ENCODE measurements at places on chromosomes 2 and 18.

GRCh38 chr2:11073251-11073650, 82.0 kb upstream of the SLC66A3 start:
- DNase-seq: no peak

DNA sequence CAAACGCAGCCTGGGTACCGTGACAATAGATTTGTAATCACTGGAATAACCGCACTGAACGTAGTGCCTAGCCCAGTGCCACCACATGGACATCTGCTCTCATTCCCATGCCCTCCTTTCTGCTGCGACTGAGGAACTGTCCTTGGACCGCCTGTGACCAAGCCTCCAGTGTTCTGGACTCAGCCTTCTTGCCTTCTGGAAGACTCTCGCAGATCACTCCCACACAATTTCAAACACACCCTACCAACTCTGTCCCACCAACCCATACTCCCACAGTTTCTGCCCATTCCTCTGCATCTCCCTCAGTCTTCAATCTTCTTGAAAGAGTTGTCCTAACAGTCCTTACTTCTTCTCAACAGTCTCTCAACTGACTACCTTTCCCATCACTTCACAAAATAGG, 2.1 kb downstream of the RNF149 start:
- no peak for DNase-seq

- DNase-seq: no peak
Measured at GRCh38 chr2:158022888-158023287, 78.8 kb upstream of the UPP2 start.

GRCh38 chr2:187505065-187505672, 49.1 kb downstream of the TFPI start:
- no peak for DNase-seq

DNA sequence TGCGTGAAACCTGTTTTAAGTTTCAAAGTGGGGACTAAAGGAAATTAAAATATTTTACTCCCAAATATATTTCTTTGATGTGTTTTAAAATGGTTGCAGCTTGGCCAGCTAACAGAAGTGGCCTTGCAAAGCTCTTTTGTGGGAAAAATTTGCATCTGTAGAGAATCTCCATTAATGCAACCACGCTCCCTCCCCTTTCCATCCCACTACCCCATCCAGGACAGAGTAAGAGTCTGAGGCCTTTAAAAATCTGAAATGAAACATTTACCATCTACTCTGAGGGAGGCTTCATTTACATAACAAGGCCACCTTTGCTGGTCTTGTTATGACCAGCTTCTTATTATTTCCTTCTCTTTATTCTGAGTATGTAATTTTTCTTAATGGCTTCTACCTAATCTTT, 63.5 kb downstream of the STAT4 start:
- DNase-seq: no peak

DNA sequence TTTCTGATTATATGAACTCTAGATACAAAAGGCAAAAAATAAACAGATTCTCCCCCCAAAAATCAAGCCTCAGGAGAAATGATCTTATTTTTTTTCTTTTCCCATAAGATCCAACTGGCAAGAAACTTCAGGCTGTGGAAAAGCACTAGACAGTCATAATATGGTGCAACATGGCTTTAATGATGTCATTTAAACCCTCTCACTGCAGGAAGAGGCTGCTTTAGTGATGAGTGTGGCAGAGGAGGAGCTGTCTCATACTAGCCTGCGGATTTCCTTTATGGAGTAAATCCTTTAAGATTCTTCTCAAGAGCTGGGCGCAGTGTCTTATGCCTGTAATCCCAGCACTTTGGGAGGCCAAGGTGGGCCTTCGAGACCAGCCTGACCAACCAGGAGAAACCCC, 83.3 kb upstream of the CD28 start:
- no peak for DNase-seq

- DNase-seq: no peak
Measured at GRCh38 chr2:115070002-115070401, 627.6 kb downstream of the DPP10 start.

GRCh38 chr2:17226941-17227490, 291.2 kb downstream of the RAD51AP2 start:
- DNase-seq: no peak

DNA sequence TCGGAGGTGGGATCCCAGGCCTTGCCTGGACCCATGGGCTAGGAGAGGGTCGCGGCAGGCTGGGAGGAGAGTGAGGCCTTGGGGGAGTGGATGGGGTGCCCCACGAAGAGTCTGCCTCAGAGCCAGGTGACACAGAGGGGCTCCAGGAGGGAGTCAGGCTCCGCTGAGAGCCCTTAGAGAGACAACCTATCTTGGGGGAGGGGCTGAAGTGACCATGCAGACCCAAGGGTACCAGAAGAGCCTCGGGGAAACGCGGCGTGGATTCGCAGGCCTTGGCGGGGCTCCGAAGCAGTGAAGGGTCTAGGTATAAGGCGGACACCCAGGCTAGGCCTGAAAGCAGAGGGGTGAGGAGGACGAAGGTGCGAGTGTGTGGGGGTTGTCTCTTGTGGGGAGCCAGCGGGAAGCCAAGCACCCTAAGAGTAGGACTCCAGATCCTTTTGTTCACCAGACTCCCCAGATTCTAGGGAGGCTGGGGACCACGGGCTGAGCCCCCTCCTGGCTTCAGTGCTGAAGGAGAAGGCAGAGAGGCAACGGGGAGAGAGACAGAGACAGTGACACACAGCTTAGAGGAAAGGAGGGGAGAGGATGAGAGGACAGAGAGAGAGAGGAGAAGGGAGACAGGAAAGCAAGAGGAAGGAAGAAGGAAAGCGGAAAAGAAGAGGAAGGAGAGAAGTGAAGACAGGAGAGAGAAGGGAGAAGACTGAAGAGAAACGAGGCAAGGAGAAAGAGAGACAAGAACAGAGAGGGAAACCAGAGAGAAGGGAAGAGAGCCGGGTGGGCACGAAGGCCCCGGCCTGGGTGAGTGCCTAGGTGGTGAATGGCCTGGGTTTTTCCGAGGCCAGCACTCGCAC, 1.1 kb upstream of the HOXD11 start:
- DNase-seq: no peak

DNA sequence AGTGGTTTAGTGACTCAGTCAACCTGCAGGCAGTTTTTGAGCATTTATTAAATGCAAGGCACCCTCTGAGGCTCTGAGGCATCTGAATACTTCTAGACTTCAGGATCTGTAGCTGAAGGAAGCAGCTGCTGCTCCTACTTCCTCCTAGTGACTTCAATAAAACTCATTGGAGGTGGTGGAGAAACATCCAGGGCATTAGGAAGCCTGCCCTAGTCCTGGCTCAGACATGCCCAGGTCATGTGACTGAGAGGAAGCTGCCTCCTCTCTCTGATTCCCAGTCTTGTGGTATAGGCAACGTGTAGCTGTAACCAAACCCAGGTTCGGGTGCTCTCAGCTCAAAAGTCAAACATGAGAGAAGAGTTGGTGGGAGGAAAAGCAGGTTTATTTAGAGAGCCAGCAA, 287.2 kb upstream of the GYPC start:
- no peak for DNase-seq

DNA sequence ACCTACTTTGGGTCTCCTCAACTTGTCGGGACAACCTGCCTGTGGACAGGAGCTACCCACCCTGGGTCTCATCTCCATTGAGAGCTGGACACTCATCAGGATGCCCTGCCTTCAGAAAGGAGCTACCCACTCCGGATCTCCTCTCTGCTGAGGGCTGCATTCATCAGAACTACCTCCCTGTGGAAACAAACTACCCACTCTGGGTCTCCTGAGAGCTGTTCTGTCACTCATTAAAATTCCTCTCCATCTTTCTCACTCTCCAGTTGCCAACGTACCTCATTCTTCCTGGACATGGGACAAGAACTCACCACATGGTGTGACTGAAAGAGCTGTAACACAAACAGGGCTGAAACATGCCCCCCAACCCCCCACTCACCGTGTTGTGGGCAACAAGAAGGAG, 22.5 kb upstream of the UBE2F start:
- DNase-seq: no peak

- DNase-seq: no peak
Measured at GRCh38 chr2:136024616-136025015, 39.2 kb upstream of the DARS1 start.

GRCh38 chr2:37681587-37681986, 10.1 kb upstream of the CDC42EP3 start:
- no peak for DNase-seq

- DNase-seq: no peak
Measured at GRCh38 chr2:196827356-196827755, 18.2 kb upstream of the C2orf66 start.

DNA sequence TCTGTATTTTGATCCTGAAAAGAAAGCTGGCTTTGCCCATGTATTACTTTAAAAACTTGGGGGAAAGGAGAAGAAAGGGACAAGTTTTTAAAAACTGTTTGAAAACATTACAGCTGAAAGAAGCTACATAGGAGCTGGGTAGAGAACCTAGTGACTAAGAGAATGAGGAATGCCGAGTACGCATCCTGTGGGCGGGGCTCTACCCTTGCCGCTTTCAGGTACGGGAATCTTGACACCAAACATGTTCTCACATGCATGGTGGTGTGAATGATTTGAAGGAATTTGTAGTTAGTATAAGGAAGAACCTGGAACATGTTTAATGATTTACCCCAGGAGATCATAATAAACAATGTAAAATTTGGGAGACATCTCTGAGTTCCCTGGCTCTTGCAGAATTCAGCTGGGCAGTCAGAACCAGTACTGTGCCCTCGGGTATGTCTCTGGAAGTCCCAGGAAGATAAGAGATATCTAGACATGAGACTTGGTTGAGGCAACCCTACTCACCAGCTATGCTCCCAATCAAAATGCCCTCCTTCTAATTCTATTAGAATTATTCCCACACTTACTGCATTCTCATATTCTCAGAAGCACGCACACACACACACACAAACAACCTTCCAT, 16.5 kb upstream of the TGFA start:
- no peak for DNase-seq

- no peak for DNase-seq
Measured at GRCh38 chr2:140344838-140345237, 1564.6 kb upstream of the NXPH2 start.

All from stimulated activated CD8-positive, alpha-beta memory T cell treated with anti-CD3 and anti-CD28 coated beads, Interleukin-15, amount 100 ng/mL, for 4 hours (primary cell).